Left cardiac atrium (tissue), 4 donors: ENCODE measurements at places on chromosomes 6 and 20.

DNA sequence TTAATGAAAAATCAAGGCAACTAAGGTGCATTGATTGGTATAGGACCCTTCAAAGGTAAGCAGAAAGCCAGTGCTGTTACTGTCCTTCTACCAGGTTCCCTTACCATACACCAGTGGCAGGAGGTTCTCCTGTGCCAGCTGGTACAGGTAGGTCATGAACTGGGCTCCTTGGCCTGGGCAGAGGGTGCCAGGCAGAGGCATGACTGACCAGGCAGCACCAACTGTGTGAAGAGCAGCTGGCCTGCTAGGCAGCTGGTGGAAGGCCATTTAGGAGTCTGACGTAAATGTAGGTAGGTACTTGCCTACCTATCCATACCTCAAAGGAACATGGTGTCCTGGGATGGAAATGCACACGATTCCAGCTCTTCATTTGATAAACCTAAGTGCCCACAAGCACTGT lies 23.3 kb downstream of the PCNA start:
- no peak for DNase-seq

- DNase-seq, result no peak
Observed at GRCh38 chr6:111764238-111765175, 108.7 kb downstream of the FYN start.

DNA sequence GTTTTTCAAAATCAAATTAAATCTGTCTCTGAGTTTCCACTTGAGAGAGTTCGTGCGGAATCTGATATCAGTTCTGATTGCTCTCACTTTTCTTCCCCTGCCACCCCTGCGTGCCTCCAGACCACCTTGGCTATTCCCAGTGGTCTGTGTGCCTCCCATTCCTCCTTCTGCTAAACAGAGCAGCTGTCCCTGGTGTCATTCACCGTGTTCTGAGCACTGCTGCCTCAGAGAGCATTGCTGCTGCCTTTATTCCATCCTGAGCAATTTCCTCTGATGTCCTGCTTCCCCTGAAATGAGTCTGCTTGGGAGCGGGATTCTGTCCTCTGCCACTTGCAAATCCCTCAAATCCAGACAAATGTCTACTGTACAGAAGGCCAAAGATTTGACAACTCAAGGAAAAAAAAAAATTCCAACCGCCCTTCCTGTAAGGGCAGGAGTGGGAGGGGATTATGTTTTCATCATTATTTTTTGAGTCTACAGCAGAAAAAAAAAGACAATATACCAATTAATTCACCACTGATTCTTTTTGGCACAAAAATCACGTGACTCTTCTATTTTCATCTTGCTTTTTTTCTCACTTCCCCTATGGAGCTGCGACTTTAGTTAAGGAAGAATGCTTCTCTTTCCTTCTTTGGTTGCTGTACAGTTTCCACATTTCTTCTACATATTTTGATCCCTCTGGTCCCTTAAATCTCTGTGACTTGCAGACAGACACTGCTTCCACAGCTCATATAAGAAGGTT lies 833.0 kb downstream of the EPHA7 start:
- no peak for DNase-seq

GRCh38 chr20:18571578-18571977 lies 4.3 kb downstream of the SMIM26 start:
- DNase-seq, result no peak

- DNase-seq, result no peak
Observed at GRCh38 chr6:79599725-79600259, 31.3 kb upstream of the SH3BGRL2 start.

DNA sequence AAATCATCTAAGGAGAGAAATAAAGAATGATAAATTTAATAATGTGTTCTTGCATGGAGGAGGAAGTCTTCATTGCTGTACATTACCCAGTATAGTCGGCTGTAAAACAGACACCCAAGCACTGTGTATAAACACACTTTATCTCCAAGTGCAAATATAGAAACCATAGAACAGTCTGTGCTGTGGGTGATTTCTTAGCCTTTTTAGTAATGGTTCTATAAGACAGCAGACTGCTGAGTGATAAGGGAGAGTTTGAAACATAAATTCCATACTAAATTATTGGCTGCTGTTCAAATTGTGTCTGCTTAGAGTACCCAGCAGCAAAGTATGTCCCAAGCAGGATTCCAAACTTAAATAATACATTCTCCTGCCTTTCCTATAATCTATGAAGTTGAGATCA lies 4.6 kb downstream of the FILIP1 start:
- DNase-seq, result no peak

DNA sequence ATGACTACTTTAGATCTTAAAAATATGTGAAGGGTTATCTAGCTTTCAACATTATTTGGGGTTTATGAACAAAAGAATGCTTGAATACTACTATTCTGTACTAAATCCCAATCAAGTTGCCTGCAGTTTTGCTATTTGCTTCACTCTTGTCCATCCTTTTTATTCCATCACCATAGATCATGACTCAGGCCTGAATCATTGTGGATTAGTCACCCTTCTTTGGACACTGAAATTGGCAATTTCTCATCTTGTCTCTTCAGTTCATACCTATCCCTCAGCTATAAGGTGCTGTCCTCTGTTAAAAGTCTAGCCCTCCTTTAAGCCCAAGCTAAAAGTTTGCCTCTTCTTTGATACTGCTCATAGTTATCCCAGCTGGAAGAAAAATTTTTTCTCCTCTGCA lies 199.1 kb downstream of the CENPW start:
- no peak for DNase-seq

GRCh38 chr6:129498541-129498940 lies 211.4 kb downstream of the ARHGAP18 start:
- no peak for DNase-seq

- no peak for DNase-seq
Observed at GRCh38 chr6:37612475-37612874, 85.2 kb downstream of the MDGA1 start.

- DNase-seq, result no peak
Observed at GRCh38 chr6:44527583-44528369, 140.3 kb downstream of the CDC5L start.

GRCh38 chr6:86128130-86128814 lies 485.6 kb upstream of the SYNCRIP start:
- no peak for DNase-seq

DNA sequence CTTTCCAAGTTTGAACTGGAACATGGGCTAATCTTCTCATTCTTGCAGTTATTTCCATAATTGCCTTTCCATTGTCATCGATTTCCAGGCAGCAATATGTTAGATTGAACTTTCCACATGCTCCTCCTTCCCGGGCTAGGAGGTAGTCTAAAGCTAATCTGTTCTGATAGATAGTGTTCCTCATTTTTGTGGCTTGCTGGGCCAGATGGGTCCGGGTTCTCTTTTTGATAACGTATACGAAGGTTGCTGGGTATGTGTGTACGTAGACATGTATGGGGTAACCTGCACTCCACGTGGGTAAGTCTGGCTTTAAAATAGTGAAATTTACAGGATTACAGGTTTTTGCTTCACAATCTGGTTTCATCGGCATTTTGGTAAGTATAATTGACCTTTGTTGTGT lies 14.0 kb upstream of the GMPR start:
- DNase-seq, result no peak

- no peak for DNase-seq
Observed at GRCh38 chr20:54466127-54466526, 9.3 kb upstream of the DOK5 start.

- DNase-seq, result peak; percentile 73
Observed at GRCh38 chr20:25247518-25247955, 348 bp upstream of the PYGB start.

GRCh38 chr6:62236784-62237183 lies 49.2 kb downstream of the KHDRBS2 start:
- DNase-seq, result no peak

- DNase-seq, result peak; percentile 69
Observed at GRCh38 chr20:19783966-19784401, 25.9 kb downstream of the RIN2 start.

DNA sequence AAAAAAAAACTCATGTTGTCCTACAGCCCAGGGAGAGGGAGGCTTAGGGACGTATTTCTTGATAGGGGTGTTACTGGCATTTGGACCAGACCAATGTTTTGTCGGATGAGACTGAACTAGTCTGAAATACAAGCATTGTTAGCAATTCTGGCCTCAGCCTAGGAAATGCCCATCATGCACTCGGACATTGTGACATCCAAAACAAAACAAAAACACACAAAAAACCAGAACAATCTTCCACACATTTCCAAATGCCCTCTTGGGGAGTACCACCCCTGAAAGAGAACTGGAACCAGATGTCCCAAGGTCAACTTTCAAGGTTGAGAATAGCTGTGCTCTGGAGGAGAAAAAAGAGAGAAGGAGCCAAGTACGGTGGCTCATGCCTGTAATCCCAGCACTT lies 299.1 kb upstream of the JARID2 start:
- no peak for DNase-seq

GRCh38 chr6:128822271-128822670 lies 60.7 kb upstream of the LAMA2 start:
- DNase-seq, result peak; percentile 29

DNA sequence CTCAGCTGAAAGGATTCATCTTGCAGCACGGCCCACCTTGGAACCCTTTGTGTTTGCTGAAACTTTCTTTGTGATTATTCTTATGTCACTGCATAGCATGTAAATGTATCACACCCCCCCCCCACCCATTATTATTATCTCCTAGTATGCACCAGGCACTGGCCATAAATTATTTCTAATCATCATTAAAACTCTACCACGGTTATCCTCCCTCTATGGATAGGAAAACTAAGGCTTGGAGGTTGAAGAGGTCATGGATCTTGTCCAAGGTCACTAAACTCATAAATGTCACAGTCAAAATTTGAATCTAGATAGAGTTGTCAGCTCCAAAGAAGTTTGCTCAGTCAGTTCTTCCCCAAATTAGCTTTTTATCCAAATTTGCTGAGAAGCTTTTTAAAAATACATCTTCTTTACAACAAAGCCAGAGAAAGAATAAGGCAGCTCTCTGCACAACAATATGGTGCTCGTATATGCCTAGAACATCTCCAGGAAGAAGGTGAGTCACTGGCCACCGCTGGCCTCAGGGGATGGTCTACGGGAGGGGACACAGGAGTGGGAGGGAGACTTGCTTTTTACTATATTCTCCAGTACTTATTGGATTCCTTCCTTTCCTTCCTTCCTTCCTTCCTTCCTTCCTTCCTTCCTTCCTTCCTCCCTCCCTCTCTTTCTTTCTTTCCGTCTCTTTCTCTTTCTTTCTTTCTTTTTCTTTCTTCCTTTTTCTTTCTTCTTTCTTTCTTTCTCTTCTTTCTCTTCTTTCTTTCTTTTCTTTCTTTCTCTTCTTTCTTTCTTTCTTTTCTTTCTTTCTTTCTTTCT lies 134.5 kb downstream of the VEGFA start:
- no peak for DNase-seq

GRCh38 chr20:52904837-52905236 lies 67.3 kb upstream of the TSHZ2 start:
- no peak for DNase-seq

DNA sequence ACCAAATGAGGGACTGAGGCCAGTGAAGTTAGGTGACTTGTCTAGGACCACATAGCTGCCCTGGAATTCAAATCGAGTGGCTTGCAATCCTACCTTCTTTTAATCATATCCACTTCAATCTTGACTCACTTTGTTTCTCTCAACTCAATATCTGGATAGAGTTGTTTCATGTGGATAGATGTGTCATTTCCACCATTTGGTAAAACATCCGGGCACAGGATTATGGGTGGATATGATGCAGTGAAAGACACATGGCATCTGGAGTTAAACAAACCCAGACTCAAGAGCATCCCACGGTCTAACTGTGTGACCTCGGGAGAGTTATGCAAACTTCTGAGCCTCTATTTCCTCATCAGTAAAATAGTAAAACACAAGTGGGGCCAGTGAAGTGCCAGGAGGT lies 103.6 kb upstream of the CNKSR3 start:
- no peak for DNase-seq

GRCh38 chr6:115740907-115741306 lies 319.8 kb downstream of the FRK start:
- DNase-seq, result no peak

DNA sequence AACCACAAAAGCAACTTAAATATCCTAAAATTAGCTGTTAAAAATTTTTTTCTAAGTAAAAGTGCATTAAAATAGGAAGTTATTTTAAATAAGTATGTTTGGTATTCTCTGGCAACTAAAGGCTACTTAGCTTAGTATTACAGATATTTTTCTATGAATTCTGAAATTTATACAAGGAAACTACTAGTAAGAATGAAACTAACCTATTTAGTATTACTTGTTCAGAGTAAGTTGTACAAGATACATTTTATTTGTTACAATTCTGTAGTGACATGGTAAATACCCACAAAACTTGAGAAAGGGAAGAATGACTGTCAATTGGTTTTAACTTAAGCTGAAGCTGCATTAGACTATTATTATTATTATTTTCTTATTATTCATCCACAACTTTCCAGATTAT lies 6.5 kb downstream of the PHIP start:
- no peak for DNase-seq

- no peak for DNase-seq
Observed at GRCh38 chr6:35304299-35304698, 6.7 kb downstream of the DEF6 start.

DNA sequence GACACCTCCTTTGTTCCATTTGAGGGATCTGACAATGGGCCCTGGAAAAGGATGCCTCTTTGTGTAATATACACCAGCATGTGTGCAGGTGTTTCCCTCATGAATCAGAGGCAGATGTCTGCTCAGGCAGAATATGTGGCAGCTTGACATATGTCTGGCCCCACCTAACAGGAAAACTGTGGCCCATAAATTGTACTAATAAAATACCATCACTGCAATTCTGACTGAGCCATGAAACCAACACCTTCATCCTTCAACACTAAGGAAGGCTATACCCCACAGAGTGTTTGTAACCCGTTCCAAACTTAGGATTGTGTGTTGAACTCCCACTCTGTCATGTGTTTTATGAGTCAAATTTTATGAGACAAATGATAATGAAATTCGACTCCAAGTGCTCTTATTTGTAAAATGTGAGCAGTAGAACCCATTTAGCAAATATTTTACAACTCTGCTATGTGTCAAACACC lies 22.7 kb downstream of the LAMA4 start:
- no peak for DNase-seq

- no peak for DNase-seq
Observed at GRCh38 chr6:169780571-169781091, 29.2 kb downstream of the ERMARD start.

DNA sequence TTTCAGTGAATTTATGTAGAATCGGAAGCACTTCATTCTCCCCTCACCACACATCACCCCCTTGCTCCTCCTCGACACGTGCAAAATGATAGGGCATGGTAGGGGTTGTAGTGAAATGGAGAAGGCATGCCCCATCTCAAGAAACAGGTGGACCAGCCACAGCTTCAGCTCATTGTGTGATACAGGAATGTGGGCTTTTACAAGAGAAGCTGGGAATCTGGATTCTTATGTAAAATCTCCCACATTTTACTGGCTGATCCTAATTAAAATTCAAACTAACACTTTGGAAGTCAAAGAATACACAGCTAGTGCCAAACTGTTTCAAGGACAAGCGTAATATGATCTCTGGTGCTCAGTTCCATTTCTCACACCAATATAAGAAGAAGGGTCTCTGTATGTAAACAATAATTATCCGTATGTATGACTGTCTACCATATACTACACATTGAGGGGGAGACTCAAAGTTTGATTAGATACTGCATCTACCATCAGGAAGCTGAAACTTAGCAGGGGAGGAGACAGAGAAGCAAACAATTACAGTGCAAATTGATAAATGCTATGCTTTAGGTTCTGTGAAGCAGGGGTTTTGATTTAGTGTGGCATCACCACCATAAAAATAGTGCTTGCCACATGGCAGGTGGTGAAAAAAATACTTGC lies 24.3 kb upstream of the KIAA0408 start:
- DNase-seq, result no peak
